Right ventricle myocardium inferior (tissue), 1 donor: ENCODE measurements at places on chromosomes 5 and 9. TPM values are rescaled to one million over a fixed set of nuclear protein-coding genes. Genes with fewer than 3 reads are reported as not detected.

- no peak for DNase-seq
Observed at GRCh38 chr9:129573977-129574376, 46.9 kb downstream of the C9orf50 start.

The POLK gene
- total RNA-seq: 20.1 TPM

The C9 gene
- total RNA-seq: not detected

DNA sequence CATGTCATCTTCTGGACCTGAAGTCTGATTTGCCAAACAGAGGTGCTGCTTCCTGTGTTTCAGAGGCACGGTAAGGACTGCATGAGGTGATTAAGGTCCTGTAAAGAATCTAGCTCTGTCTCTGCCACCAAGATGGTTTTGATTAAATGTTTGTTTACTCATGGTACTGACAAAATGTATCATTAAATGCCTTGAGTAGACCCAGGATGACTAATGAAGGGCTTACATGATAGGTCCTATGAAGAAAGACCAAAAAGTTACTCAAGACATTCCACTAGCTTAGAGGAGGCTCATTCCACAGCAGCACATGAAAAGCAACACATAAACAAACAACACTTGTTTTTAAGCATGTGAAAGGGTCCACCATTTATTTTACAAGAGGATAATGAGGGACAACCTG, 100.9 kb downstream of the BOD1 start:
- DNase-seq: no peak

The TAF11L12 gene
- total RNA-seq: not detected

DNA sequence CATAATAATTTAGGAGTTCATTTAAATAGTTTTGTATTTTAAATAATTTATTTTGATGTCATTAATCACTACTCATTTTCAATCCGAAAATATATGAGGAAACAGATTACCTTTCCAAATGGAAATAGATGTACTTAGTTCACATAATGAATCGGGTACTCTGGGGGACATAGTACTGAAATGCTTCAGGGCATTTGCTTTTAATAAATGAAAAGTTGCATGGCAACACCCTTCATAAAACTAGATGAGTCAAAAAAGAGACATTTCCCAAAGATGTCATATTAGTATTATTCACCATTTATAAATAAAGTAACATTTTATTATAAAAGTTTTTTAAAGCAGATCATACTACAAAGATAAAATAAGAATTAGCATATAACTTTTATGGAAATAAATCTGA, 177.8 kb downstream of the MCTP1 start:
- no peak for DNase-seq

DNA sequence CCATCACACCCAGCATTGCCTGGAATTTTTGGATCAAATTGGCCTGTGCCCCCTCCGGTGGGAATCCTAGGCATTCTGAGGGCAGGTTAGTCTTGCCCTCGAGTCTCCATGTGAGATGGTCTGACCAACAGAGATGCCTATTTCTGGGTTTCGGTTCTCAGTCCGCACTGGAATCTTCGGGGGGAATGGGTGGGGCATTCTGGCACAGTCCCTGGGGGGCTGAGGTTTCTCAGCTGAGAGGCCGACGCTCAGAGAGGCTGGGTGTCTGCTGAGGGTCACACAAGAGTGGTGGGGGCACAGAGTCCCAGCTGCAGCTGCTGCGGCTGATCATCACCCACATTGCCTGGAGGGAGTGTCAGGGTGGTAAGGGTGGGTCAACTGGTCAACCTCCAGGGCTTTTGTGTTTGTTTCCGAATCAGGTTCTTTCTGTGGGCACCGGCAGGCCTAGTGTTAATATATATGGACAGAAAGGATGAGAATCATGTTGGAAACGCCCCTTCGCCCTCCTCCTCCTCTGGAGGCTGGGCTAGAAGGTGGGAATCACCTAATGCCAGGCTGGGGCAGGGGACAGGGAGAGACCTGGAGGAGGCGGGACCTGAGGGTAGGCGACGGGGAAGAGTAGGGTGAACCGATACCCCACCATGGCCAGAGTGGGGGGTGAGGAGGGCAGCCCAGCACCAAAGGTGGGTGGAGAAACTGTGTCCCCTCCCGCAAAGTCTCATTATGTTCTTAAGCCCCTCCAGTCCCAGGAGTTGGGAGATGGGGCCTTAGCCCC, 149.5 kb upstream of the PHYKPL start:
- DNase-seq: no peak

The FOXD4L3 gene
- not detected for total RNA-seq
